Kidney epithelial cell (primary cell): ENCODE measurements at places on chromosomes 1 and 21.
A peak's percentile ranks its signal among the peaks of the same experiment; 100 is the strongest.

- DNase-seq, result no peak
Observed at GRCh38 chr1:206955476-206956451, 9.5 kb upstream of the PIGR start.

GRCh38 chr1:41935226-41935625 is 16.5 kb upstream of the HIVEP3 start:
- no peak for DNase-seq

GRCh38 chr1:147834181-147834580 is 68.4 kb upstream of the GJA8 start:
- DNase-seq, result no peak

GRCh38 chr21:36211660-36212512 is 55.3 kb downstream of the DOP1B start:
- DNase-seq, result peak; percentile 86

DNA sequence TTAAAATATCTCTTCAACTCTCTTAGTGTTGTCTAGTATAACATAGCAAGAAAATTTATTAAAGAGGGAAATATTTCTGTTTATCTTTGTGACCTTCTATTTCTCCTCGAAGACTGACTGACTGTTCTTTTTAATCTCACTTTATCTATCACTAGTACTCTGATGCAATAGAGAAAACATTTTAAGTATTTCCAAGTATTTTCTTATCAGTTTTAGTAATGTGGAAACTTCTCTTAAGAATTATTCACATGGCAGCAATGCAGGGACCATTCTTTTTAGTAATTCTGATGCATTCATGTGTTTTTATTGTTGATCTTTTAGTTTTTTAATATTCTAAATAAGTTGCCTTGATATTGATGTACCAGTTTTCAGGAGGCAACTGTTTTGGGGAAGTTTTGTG is 115.7 kb downstream of the NEK7 start:
- DNase-seq, result no peak

DNA sequence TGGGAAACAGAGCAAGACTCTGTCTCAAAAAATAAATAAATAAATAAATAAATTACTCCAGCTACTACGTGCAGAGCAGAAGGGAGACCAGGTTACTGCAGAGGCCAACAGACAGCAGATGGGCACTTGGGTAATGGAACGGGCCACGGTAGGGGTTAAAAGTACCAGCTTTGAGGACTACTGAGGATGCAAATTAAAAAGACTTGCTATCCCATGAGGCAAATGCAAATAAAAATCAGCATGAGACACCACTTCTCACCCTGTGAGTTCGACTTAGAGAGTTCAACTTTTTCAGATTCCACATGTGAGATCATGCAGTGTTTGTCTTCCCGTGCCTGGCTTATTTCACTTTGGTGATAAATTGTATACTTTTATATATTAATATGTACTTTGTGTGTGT is 6.6 kb downstream of the SLC2A5 start:
- DNase-seq, result no peak
